ENCODE measurements at places on chromosomes 4 and X.

DNA sequence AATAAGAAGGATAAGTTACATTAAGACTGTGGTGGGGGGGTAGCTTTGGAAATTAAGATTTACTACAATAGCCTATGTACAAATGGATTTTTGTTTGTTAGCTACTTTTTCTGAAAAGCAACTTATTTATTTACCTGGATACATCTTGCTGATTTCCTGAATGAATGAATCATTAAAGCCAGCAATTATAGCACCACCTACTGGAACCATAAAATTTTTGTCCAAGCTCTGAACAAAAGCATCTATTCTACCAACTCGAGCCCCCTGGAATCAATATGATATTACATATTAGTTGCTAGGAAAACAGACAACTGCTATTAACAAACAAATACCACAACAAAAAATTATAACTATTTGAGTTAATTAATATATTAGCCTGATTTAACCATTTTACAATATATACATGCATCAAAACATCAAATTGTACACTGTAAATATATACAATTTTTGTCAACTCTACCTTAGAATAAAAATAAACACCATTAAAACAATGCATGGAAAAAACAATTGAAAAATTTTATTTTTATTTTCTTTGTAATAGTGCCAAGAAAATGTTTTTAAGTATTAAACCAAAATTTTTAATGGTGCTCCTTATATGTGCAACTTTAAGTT lies 15.3 kb downstream of the SEPSECS start:
- peak; percentile 14 for DNase-seq

GRCh38 chr4:142351958-142352357 lies 494.1 kb downstream of the INPP4B start:
- peak; percentile 80 for DNase-seq

- DNase-seq, result no peak
Measured at GRCh38 chrX:32524385-32524784, 687.0 kb downstream of the DMD start.

DNA sequence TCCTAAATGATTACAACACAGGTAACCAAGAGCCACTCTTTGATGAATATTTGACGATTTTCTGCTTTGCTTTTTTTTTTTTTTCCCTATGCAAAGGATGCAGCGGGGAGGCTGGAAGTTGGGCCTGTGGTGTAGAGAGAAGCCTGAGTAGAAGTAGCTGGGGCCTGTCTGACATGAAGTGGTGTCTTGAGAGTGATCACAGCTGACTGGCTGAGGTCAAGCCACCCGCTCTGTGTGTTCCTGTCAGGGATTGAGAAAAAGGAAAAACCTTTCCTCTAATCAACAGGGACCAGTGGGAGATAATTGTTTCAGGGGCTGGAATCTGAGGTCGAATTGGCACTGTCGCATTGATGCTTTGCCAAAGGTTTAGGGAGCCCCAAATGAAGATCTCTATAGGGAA lies 258.7 kb downstream of the GRIA3 start:
- no peak for DNase-seq

DNA sequence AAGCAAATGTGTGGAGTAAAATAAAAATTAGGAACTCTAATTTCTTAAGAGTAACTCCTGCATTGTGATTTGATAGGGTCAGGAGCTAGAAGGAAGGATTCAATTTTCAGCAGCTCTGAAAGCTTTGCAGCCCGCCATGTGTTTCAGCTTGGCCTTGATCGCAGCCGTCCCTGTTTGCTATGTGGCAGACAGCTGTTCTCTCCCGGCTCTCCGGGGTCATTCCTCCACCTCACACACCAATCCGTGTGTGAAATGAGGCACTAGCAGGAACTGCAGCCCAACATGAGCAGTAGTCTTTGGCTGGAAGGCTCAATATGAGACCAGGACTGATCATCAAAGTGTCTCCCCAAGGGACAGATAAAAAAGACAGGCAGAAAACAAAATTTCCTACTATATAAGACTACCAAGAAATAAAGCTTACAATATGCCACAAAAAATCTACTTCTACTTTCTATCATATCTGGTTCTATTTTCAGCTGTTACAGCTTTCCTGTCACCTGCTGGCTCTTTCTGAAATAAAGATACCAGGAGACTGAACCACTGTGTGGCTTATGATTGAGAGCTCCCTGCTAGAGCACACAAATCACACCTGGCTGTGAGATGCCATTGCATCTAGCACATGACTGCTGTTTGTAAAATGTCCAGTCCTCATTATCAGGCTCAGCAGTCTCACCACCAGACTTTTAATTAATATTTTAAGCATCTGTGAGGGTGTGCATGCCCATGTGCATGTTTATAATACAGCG lies 44.1 kb upstream of the SEC24B start:
- no peak for DNase-seq

GRCh38 chr4:157005193-157005592 lies 33.6 kb upstream of the PDGFC start:
- DNase-seq, result no peak

- DNase-seq, result no peak
Measured at GRCh38 chr4:112130906-112131305, 14.3 kb upstream of the FAM241A start.

GRCh38 chrX:9737363-9737762 lies 28.3 kb downstream of the GPR143 start:
- DNase-seq, result no peak

DNA sequence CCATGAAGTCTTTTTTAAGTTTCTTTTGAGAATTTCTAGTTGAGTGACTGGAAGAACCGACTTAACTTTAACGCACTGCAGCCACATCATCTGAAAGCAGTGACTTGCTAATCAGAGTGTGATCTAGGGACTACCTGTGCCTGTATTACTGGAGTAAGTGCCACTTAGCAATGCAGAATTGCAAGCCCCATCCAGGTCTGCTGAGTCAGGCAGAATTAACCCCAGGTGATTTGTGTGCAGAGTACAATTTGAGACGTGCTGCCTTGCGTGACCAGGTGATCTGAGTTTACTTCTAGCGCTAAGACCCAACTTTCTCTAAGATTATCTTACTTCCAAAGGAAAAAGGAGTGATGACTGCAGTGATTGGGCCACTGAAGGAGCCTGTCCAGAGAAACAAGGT lies 85.3 kb downstream of the CLCN4 start:
- no peak for DNase-seq

DNA sequence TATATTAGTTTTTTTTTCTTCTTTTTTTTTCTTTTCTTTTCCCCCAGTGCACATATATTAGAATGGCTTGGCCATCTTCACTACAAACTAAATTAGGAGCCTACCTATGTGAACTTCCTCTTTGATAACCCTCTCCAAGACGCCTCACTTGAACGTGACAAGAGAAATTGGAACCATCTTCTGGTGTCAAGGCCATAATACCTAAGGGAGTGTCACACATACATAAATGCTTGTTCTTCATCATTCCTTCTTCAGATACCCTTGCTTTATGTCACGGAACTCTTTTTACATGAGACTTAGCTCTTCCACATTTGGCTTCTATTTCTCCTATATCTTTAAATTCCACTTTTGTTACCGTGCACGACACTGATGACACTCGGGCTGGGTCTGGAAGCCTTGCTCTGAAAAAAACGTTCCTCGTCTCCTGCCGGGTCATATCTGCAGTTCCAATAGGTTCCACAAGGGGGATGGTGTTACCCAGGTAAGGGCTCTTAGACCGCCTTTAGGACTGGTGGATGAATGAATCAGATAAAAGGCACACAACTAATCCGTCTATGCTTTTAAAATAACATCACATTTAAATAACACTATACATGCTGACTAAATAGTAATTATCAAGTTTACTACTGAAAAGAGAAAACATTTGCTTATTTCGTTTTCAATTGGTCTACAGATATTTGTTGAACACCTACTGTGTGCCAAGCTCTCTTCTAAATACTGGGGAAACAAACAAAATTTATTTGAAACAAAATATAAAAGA lies 19.9 kb downstream of the DGAT2L6 start:
- DNase-seq, result no peak

GRCh38 chrX:9678215-9678965 lies 87.3 kb downstream of the GPR143 start:
- DNase-seq, result no peak

- DNase-seq, result no peak
Measured at GRCh38 chr4:99208719-99209075, 10.3 kb downstream of the ADH6 start.

- no peak for DNase-seq
Measured at GRCh38 chr4:7414046-7414445, 20.7 kb downstream of the PSAPL1 start.

- peak; percentile 49 for DNase-seq
Measured at GRCh38 chrX:68895341-68895755, 66.5 kb downstream of the EFNB1 start.

GRCh38 chr4:38365748-38366310 lies 298.2 kb upstream of the KLF3 start:
- DNase-seq, result no peak

DNA sequence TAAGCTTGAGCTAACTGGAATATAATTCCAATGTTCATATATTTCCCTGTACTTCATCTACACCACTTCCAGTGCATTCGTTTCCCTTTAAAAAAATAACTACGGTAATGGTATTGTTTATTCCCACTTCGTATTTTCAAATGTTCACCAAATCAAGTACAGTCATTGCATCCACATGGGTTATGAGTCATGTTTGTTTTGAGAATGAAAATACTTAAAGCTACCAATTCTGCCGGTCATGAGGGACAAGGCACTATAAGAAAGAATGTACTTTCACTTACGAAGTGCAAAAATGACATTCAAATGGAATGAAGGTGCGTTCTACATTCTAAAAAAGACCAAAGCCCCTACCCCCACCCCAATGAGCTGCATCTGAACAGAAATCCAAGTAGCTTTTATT lies 174.4 kb upstream of the FGF13 start:
- DNase-seq, result no peak

- DNase-seq, result no peak
Measured at GRCh38 chr4:38314663-38315062, 349.3 kb upstream of the KLF3 start.

DNA sequence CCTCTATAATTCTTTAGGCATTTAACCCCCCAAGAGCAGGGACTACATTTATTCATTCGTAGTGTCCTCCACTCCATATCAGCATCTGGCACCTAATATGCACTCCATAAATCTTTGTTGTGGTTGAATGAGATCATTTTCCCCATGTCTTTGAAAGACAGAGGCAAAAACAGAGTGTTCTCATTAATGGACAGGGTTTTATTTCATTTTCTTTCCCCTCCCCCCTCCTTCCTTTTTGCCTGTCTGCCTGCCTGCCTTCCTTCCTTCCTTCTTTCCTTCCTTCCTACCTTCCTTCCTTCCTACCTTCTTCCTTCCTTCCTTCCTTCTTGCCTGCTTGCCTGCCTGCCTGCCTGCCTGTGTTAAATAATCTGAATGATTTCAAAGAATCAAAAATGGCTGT lies 83.2 kb downstream of the SHROOM3 start:
- no peak for DNase-seq

GRCh38 chr4:183936574-183937345 lies 31.7 kb downstream of the STOX2 start:
- no peak for DNase-seq

GRCh38 chr4:118734491-118735205 lies 49.5 kb downstream of the METTL14 start:
- no peak for DNase-seq

GRCh38 chr4:153018031-153018430 lies 81.9 kb downstream of the FHDC1 start:
- DNase-seq, result no peak

DNA sequence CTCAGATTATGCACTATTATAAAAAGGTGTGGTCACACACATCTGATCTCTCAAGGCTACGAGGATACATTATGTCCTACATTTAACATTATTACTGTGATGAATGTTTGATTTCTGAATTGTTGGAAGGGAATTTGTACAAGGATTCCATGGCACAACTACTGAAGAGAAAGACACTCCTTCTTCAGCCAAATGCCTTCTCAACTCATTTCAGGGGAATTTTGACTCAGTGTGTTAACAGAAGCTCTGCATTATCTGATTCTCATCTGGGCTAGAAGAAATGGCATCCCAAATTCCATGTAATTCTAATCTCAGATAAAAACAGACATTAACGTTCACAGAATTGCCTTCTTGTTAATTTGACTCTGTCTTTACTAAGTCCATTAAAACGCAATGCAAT lies 477.7 kb downstream of the PDGFC start:
- DNase-seq, result no peak

- DNase-seq, result no peak
Measured at GRCh38 chr4:168353746-168354145, 35.2 kb upstream of the DDX60 start.

GRCh38 chr4:183763990-183764754 lies 105.1 kb downstream of the TRAPPC11 start:
- DNase-seq, result no peak

DNA sequence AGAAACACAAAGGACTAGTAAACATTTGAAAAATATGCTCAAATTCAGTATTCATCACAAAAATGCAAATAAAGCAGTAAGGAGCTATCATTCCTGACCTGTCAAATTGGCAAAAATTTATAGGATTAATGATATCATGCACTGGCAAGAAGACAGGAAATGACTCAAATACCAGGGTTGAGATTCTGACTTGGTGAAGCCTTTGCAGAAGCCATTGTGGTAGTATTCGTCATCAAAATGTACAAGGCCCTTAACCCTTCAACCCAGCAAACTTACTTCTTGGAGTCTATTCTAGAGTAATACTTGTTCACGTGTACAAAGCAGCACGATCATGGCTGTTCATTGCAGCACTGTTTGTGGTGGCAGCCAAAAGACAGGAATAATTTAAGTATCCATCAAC lies 132.4 kb downstream of the ENOX2 start:
- DNase-seq, result no peak

DNA sequence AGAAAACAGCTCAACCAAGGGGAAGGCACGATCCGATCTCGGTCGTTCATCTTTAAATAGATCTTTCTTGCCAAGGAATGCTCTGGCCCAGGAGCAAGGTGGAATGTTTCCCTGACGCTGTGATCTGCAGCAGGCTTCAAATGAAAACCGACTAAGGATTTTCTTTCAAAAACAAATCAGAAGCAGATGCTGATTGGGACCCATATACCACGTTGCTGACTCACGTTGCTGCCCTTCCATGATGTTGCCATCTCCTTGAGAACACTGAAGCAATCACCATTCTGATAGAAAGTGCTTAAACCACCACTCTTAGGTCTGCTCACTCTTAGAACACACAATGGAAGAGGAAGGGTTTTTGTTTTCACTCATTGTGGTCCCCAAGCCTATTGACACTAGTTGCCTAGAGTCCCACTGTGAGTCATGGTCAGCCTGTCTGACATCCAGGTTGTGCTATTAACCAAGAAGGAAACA lies 26.1 kb downstream of the LAMTOR3 start:
- DNase-seq, result no peak

DNA sequence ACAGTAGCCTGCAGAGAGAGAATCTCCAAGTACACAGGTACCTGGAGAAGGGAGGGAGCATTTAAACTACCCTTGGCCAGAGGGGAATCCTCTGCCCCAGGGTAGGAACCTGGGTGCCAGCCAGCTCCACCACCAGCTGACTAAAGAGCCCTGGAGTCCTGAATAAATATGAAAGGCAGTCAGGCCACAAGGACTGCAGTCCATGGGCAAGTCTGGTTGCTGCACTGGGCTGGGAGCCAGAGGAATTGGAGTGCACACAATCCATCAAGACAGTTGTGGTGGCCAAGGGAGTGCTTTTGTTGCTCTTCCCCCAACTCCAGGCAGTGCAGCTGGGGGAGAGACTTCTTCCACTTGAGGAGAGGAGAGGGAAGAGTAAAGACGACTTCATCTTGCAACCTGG lies 172.5 kb downstream of the HNRNPD start:
- no peak for DNase-seq

- DNase-seq, result no peak
Measured at GRCh38 chrX:12970691-12971202, 4.2 kb upstream of the TMSB4X start.

All from left lung (tissue), 14 donors.